GM23338 (cell line): ENCODE measurements at places on chromosomes 12 and 14. TPM values are rescaled to one million over a fixed set of nuclear protein-coding genes. Genes with fewer than 3 reads are reported as not detected.

The GLT1D1 gene
- polyA plus RNA-seq, result 1.4 and 1.9 TPM in 2 replicates

The PLA2G1B gene
- not detected in 2 replicates for polyA plus RNA-seq

The RPGRIP1 gene
- polyA plus RNA-seq, result 0.24 and 0.26 TPM in 2 replicates

The TSPAN19 gene
- 0.44 and 0.45 TPM in 2 replicates for polyA plus RNA-seq
